ENCODE measurements at places on chromosomes 6 and 20. TPM values are rescaled to one million over a fixed set of nuclear protein-coding genes. Genes with fewer than 3 reads are reported as not detected.

The SYCP2L gene
- total RNA-seq, result not detected

- no peak for DNase-seq
Measured at GRCh38 chr20:38184101-38184500, 19.0 kb upstream of the TGM2 start.

DNA sequence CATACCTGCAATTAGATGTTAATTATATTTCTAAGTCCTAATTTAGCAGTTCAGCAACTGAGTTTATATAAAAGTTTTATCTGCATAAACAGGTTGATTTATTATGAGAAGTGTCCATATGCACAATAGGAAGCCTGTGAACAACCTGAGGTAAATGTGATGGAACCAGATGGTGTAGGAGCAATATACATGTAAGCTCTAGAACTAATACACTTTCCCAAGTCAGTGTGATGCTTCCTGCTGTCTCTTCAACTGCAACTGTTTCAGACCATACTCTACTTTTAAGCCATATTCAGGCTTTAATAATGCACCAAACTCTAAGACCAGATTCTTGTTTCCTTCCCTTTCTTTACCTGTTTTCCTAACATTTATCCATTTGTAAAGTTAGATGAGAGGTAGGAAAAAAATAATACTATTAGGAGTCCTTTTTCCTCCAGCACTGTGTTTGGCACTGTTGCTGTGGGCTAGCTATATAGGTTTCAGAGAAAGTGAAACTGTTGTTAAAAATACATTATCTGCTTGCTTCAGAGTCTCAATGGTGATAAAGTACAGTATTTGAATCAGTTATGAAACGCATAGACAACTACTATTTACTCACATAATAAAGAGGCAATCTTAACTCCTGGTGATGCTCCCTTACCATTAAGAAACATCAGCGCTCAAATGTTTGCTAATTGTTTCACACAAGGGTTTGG is 1009.3 kb downstream of the GRIK2 start:
- DNase-seq, result no peak

GRCh38 chr20:31967830-31968249 is at the start of gene XKR7:
Gene XKR7, plus strand, starts transcription at chr20:31968151. Its CDS starts 25 bp downstream, at chr20:31968176.
- no peak for DNase-seq

GRCh38 chr6:14925699-14926026 is 320.2 kb upstream of the JARID2 start:
- DNase-seq, result no peak

- peak; percentile 80 for DNase-seq
Measured at GRCh38 chr20:32483351-32484224, 101.5 kb downstream of the NOL4L start.

DNA sequence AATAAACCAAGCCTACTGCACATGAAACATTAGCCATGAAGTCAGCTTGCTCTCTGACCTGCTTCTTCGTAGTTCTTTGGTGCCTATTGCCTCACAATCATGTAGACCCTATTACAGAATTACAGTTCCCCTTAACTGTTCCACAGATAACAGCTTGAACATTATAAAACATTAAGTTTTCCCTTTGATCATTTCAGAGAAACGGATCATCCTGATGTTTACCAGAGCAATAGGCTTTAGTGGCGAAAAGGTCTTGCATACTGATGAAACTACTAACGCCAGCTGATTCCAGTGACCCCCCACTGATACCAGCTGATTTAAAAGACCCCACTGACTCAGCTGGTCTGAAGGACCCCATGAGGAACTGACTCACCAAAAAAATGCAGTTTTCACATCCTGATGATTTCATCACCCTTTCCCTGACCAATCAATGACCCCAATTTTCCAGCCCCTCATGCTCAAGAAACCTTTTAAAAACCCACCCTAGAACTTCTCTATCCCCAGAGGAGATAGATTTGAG is 39.4 kb upstream of the MLIP start:
- DNase-seq, result no peak

DNA sequence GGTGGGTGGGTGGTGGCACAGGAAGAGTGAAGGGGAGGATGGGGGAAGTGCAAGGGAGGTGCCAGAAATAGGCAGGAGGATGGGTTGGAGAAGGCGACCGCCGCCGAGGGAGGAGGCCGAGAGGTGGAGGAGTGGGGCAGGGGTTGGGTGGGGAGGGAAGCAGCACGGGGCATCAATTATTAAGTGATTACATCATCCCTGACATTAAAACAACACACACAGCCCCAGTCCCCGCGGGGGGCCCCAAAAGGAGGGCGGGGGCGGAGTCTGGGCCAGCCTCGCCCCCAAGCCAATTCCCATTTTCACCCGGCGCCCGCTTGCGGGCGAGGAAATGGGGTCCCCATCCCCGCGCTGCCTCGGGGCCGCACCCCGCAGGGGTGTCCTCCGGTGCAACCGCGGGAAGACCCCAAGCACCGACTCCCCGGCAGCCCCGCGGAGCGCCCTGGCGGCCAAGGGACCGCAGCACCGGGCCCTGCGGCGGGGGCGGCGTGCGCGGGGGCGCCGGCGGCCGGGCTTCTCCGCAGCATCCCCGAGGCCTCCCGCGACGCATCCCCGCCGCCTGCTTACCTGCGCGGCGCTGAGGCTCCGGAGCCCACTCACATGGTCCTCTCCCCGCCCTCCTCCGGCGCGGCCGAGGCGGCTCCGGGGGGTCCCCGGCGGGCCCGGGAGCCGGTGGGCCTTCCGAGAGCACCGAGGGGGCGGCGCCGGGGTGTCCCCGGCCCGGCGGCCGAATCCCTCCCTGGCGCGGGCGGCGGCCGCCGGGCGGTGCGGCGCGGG is 663 bp downstream of the FYN start:
- DNase-seq, result peak; percentile 9

GRCh38 chr6:139373928-139374356 is 506 bp downstream of the CITED2 start:
- no peak for DNase-seq
